Osteocyte (in vitro differentiated cells): ENCODE measurements at places on chromosomes 1 and 21. TPM values are rescaled to one million over a fixed set of nuclear protein-coding genes. Genes with fewer than 3 reads are reported as not detected.

KIRREL1 gene
- total RNA-seq: 122 TPM in 2 replicates

AADACL3 gene
- not detected in 2 replicates for total RNA-seq

NBPF10 gene
- total RNA-seq: 5.1 and 5.3 TPM in 2 replicates

USP21 gene
- 25.5 and 27.5 TPM in 2 replicates for total RNA-seq

TRIM67 gene
- total RNA-seq: 0.32 and 0.39 TPM in 2 replicates

LYST gene
- total RNA-seq: 21.7 and 23.0 TPM in 2 replicates

VCAM1 gene
- total RNA-seq: 8.2 and 9.6 TPM in 2 replicates

KCND3 gene
- total RNA-seq: 2.1 TPM in 2 replicates

TMPRSS15 gene
- total RNA-seq: 0.71 and 1.3 TPM in 2 replicates

LCK gene
- not detected in 2 replicates for total RNA-seq

MLLT11 gene
- 21.0 and 22.1 TPM in 2 replicates for total RNA-seq

CASZ1 gene
- 1.2 and 1.8 TPM in 2 replicates for total RNA-seq

TNFRSF18 gene
- not detected in 2 replicates for total RNA-seq

TEX38 gene
- not detected in 2 replicates for total RNA-seq

HTR6 gene
- total RNA-seq: 0.16 TPM in 1 of 2 replicates, not detected in the other

MEGF6 gene
- total RNA-seq: 255 and 262 TPM in 2 replicates

C1orf87 gene
- 0.94 and 1.0 TPM in 2 replicates for total RNA-seq

PPP1R15B gene
- 46.1 and 47.4 TPM in 2 replicates for total RNA-seq

TMEM240 gene
- 12.4 and 16.6 TPM in 2 replicates for total RNA-seq

- DNase-seq: peak; percentile 6
These were observed 143.8 kb downstream of the DAB1 start for GRCh38 chr1:57279909-57280666.

GRCh38 chr21:42495027-42495426 lies 997 bp downstream of the RSPH1 start:
- DNase-seq: peak; percentile 49

DNA sequence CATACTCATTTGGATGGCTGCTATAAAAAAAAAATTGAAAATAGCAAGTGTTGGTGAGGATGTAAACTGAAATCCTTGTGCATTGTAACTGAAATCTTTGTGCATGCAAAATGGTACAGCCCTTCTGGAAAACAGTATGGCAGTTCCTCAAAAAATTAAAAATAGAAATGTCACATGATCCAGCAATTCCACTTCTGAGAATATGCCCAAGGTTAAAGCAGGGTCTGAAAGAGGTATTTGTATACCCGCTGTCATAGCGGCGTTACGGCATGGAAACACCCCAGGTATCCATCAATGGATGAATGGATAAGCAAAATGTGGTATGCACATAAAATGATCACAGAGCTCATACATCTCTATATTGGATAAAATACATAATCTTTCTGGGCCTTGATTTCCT lies 116.7 kb downstream of the RUSC1 start:
- no peak for DNase-seq

DNA sequence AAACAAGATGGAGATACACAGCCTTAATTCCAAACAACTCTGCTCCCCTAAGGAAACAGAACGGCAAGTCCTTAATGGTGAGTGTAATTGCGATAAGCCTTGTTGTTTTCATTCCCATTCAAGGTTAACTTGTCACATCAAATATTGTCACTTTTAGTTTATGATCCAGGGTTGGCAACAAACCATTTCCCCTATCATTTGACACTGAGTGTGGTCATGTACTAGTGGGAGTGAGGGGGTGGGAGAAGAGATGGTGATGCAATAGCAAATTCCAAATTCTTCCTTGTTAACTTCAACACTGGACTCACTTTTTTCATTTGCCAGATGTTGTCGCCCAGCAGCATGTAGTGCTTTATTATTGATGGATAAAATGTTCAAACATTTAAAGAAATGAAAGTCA lies 140.4 kb downstream of the ZNF326 start:
- DNase-seq: no peak

- DNase-seq: no peak
These were observed 21.2 kb upstream of the FMO4 start for GRCh38 chr1:171292799-171293198.

- DNase-seq: no peak
These were observed 37.0 kb downstream of the CAPN8 start for GRCh38 chr1:223628233-223629125.

GRCh38 chr21:16978309-16978895 lies 534.4 kb upstream of the CXADR start:
- no peak for DNase-seq

- no peak for DNase-seq
These were observed 21.5 kb downstream of the PADI2 start for GRCh38 chr1:17097787-17098186.

- DNase-seq: no peak
These were observed 14.1 kb upstream of the KCNA2 start for GRCh38 chr1:110620250-110620615.

DNA sequence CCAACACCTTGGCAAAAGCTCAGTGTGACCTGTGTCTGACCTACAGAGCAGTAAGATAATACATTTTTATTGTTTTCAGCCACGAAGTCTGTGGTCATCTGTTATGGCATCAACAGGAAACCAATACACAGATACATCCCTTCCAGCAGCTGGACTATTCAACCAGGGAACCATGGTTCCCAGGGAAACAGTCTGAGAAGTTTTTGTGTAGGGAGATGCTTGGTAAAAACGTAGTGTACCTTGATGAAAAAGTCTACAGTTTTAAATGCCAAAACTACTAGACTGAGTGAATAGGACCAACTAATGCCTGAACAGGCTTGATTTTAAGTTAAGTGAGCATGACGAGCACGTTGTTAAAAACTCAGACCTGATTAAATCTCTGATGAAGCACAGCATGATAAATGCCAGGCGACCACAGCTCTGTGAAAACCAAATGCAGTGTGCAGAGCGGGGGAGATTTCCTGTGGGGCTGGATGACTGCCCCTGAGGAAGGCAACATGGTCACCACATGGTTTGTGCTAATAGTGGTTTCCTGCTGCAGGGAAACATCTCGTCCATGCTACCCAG lies 228.9 kb downstream of the TNR start:
- DNase-seq: no peak

DNA sequence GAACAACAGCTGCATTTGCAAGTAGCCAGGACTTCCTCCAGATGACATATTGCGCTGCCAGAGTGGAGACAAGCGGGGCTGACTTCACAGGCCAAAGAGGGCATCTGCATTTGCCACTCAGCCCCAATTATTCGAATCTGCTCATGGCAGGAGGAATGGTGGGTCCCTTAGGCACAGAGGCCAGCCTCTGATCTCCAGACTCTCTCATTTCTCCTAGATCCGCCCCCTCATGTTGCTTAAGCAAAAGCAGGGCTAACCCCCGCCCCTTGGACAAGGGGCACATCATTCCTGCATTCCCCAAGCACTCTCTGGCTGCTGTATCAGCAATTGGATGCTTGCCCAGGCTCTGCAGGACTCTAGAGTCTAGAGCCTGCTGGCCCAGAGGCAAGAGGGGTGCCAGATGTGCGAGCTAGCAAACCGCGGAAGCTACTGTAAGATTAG lies 262.4 kb downstream of the ST6GALNAC3 start:
- peak; percentile 93 for DNase-seq

GRCh38 chr1:19418503-19418971 lies 66.8 kb downstream of the CAPZB start:
- no peak for DNase-seq

GRCh38 chr1:231334079-231334666 lies 3.5 kb downstream of the EXOC8 start:
- DNase-seq: no peak

GRCh38 chr21:33988237-33989017 lies 72.8 kb upstream of the ATP5PO start:
- DNase-seq: no peak

GRCh38 chr1:160171980-160172379 lies 18.4 kb upstream of the CASQ1 start:
- DNase-seq: no peak

DNA sequence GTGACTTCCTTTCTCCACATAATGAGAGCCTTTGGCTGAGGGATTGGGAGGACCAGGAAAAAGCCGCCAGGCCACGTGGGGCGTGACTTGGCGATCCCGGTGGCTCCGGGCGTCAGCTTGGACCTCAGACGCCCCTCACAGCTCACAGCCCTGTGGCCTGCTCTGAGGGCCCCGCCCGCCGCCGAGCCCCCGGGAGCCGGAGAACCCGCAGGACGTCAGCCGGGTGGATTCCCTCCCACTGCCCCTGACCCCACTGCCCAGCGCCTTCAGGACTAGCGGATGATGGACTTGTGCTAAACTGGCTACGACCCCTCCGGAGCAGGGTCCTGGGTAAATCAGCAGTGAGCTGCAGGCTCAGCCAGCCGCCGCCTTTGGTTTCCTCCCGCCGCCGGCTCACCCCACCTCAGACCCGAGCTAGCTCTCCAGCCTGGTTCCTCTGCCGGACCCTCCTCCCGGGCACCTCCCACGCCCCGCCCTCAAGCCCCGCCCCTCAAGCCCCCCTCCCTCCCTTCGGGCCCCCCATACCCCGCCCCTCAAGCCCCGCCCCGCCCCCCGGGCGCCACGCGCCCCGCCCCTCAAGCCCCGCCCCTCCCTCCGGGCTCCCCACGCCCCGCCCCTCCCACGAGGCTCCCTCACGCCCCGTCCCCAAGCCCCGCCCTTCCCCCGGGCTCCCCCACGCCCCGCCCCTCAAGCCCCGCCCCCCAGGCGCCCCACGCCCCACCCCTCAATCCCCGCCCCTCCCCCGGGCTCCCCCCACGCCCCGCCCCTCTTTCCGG lies 10.0 kb upstream of the FAAP20 start:
- no peak for DNase-seq

DNA sequence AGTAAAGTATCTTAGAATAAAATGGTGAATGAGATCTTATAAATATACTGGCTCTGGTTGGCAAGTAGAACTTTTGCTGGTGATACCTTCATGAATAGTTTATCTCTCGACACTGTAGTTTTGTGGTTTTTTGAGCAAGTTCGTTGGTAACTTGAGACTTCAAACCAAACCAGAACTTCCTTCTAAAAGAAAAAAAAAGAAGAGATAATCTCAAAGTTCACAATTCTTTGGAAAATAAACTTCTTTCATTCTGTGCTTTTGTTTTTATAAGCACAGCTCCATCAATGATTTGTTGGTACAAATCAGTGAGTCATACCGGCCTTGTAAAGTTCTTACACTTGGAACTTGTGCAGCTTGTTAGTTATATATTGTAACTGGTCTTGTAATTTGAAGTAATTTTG lies 2.3 kb downstream of the HIPK1 start:
- DNase-seq: no peak

DNA sequence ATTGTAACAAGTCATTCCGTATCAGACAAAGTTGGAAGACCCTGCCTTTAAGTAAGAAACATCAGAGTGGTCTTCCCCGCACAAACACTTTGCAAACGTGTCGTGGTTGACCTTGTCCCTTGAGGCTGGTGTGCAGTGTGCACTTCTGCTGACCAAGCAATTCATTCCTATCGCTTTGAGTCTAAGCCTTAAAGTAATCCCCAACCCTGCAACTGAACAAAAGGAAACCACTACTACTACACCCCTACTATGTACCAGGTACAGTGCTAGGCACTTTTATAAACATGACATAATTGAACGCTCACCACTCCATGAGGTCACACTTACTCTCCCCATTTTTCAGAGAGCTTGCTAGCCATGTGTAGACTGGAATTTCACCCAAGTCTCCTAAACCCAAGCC lies 10.6 kb downstream of the ITPKB start:
- no peak for DNase-seq

DNA sequence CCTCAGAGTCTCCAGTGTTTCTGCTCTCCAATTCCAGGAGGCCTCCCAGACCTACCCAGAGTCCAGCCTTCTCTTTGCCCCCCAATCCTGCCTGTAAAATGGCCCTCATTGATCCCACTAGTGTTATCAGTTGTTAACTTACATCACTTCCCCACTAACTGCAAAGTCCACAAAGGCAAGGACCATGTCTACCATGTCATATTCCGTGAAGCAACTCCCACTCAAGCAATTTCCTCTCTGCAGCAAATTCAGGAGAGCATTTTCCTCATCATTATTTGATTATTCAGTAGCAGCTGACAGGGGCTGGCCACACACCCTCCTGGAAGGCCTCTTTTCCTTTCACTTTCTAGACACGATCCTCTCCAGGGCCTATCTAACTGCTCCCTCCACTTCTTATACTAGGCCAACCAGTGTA lies 153.5 kb downstream of the RERE start:
- DNase-seq: no peak

- DNase-seq: no peak
These were observed 308.2 kb downstream of the BRINP3 start for GRCh38 chr1:190169311-190170067.

GRCh38 chr21:23799376-23799775 lies 1807.9 kb downstream of the MRPL39 start:
- DNase-seq: no peak

DNA sequence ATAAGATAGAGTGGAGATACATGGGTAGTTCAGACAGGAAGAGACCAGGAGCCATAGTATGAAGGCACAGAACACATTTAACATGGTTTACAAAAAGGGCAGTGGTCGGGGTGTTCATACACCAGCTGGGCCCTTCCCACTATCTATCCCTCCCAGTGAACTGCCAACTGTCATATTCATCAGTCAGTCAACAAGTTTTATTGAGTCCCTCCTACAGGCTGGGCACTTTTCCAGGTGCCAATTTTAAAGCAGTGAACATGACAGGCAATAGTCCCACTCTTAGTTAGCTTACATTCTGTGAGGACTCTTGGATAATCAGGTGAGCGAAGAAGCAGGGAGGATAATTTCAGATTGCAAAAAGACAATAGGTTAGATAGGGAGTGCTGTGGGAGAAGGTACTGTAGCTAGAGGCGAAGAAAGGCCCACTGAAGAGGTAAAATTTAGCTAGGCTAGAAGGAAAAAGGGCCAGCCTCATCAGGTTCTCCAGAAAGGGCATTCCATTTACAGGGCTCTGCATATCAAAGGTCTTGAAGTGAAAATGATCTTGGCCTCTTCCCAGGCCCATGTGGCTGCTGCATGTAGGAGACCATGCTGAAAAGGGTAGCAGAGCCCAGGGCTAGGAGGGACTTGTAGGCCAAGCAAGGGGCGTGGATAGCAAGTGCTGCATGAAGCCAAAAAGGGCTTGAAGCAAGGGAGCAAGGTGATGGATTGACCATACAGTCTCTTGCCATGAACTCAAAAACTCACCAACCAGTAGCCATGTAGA lies 274.7 kb upstream of the SNX7 start:
- DNase-seq: no peak

- DNase-seq: no peak
These were observed 25.6 kb downstream of the CLIC4 start for GRCh38 chr1:24770881-24771280.

DNA sequence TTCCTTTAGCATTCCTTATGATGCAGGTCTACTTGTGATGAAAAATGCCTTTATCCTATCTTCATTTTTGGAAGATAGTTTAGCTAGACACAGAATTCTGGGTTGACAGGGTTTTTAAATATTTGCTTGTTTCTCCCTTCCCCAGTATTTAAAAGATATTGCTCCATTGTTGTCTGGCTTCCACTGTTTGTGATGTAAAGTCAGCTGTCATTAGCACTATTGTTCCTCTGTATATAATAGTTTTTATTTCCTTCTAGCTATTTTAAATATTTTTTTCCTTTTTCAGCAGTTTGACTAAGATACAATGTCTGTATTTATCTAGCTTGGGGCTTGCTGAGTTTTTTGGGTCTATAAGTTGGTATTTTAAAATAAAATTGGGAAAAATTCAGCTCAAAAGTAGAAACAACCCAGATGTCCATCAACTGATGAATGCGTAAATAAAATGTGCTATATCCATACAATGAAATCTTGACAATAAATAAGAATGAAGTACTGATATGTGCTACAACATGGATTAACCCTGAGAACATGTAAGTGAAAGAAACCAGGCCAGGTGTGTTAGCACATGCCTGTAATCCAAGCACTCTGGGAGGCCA lies 11.2 kb downstream of the IFT25 start:
- no peak for DNase-seq

- DNase-seq: no peak
These were observed 15.2 kb upstream of the HMCN1 start for GRCh38 chr1:185719021-185719420.
